ENCODE measurements at places on chromosomes 5 and 9. TPM values are rescaled to one million over a fixed set of nuclear protein-coding genes. Genes with fewer than 3 reads are reported as not detected.

The PRR16 gene
- polyA plus RNA-seq, result 0.35 TPM

The PCA3 gene
- polyA plus RNA-seq, result 0.35 TPM

The WHRN gene
- 7.6 TPM for polyA plus RNA-seq

The TMEM141 gene
- 85.2 TPM for polyA plus RNA-seq
